ENCODE measurements at places on chromosomes 6 and 20.

DNA sequence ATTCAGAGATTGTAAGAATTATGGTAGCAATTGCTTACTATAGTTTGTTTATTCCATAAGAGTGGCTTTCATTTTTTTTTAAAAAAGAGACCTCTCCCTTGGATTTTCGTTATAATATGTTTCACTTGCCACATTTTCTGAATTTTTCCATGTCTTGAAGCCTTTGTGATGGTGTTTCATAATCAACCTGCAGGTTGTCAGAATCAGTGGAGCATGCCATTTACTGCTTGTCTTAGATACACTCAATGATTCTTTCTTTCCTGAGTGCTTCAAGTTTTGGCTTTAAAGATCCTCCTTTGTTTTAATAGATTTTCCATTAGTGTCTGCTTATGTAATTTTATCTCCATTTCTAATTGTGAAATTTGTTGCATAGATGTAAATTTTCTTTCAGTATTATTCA is 31.2 kb downstream of the KCNQ5 start:
- no peaks in the 10 kb centered on the region for H3K27me3 ChIP-seq
- DNase-seq, result no peak
- no peak overlapping the region for H3K27ac ChIP-seq
- H3K36me3 ChIP-seq, result no peaks in the 10 kb centered on the region
- H3K4me3 ChIP-seq, result no peak overlapping the region
- no peaks in the 10 kb centered on the region for H3K4me1 ChIP-seq

DNA sequence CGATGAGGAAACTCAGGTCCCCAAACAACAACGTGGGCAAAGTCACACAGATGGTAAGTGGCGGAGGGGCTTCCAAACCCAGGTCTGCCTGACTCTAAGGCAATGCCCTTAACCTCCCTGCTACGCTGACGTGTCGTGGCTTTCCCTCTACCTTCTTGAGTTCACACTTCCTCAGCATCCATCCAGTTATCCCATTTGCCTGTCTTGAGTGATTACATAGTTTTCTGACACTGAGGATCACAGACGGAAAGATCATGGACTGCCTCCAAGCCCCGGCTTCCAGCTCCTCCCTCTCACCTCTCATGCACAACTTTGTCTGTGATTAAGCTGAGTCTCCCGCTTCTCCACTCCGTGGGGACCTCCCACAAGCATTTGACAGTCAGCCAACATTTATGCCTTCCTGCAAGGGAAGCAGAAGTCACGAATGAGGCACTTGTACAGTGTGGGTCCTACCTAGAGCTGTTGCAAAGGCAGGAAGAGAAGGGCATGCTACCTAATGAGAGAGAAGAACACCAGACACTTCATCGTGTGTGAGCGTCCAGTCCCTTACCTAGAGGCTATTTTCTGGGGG is 33.8 kb downstream of the TBC1D7 start:
- H3K27ac ChIP-seq, result no peak overlapping the region
- H3K4me3 ChIP-seq, result no peak overlapping the region
- no peaks in the 10 kb centered on the region for H3K4me1 ChIP-seq
- peaks cover 43% of the 10 kb centered on the region for H3K36me3 ChIP-seq
- H3K27me3 ChIP-seq, result no peaks in the 10 kb centered on the region
- peak; percentile 41 for DNase-seq

GRCh38 chr6:96059586-96059985 is 43.8 kb downstream of the FUT9 start:
- DNase-seq, result no peak
- H3K4me1 ChIP-seq, result no peaks in the 10 kb centered on the region
- no peaks in the 10 kb centered on the region for H3K36me3 ChIP-seq
- no peak overlapping the region for H3K4me3 ChIP-seq
- H3K27me3 ChIP-seq, result no peaks in the 10 kb centered on the region
- no peak overlapping the region for H3K27ac ChIP-seq

DNA sequence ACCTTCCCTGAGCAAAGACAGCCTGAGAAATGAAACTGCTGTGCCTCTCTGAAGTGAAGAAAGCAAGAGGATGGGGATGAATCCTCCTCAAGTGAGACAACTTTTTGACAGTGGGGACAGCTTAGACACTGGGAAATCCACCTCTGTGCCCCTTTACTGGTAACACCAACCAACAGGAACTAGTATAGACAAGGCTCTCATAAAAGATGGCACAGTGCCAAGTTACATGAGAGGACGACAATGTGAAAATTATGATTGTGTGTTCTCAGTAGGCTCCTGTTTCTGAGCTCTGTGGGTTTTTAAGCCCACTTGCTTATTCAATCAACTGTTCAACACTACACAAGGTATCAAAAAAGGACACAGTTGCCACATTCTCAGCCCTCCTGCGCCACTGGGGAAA is 41.6 kb upstream of the LYRM2 start:
- H3K36me3 ChIP-seq, result peaks cover 97% of the 10 kb centered on the region
- H3K27ac ChIP-seq, result no peak overlapping the region
- no peak overlapping the region for H3K4me3 ChIP-seq
- no peaks in the 10 kb centered on the region for H3K4me1 ChIP-seq
- H3K27me3 ChIP-seq, result no peaks in the 10 kb centered on the region

- peaks cover 7% of the 10 kb centered on the region for H3K4me1 ChIP-seq
- no peaks in the 10 kb centered on the region for H3K27me3 ChIP-seq
- no peak overlapping the region for H3K27ac ChIP-seq
- H3K36me3 ChIP-seq, result no peaks in the 10 kb centered on the region
- peak; percentile 61 for DNase-seq
These were observed 13.5 kb upstream of the SNRPC start for GRCh38 chr6:34743625-34744293.

- H3K27ac ChIP-seq, result no peak overlapping the region
- no peaks in the 10 kb centered on the region for H3K4me1 ChIP-seq
- DNase-seq, result no peak
- H3K36me3 ChIP-seq, result no peaks in the 10 kb centered on the region
These were observed 39.1 kb upstream of the PAK5 start for GRCh38 chr20:9877932-9878495.

- no peak for DNase-seq
- H3K27ac ChIP-seq, result no peak overlapping the region
- peaks cover 28% of the 10 kb centered on the region for H3K4me1 ChIP-seq
- H3K36me3 ChIP-seq, result no peaks in the 10 kb centered on the region
- no peaks in the 10 kb centered on the region for H3K27me3 ChIP-seq
These were observed 33.9 kb upstream of the DSP start for GRCh38 chr6:7507600-7507999.

- H3K4me3 ChIP-seq, result no peak overlapping the region
- no peaks in the 10 kb centered on the region for H3K36me3 ChIP-seq
- H3K4me1 ChIP-seq, result no peaks in the 10 kb centered on the region
- H3K27ac ChIP-seq, result no peak overlapping the region
- no peaks in the 10 kb centered on the region for H3K27me3 ChIP-seq
- DNase-seq, result no peak
These were observed 350.5 kb downstream of the CDC5L start for GRCh38 chr6:44737829-44738528.

DNA sequence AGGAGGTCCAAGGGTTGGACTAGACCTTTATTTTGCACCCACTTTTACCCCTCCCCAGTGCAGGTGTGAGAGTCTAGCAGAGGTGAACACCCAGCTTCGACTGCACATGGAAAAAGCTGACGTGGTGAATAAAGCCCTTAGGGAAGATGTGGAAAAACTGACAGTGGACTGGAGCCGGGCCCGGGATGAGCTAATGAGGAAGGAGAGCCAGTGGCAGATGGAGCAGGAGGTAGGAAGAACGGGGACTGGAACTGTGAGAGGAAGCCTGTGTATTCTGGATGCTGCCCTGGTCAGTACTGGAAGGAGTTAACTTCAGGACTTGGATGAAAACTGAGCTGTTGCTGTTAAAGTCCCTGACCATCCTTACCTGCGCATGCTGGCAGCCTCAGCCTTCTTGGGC is 10.6 kb downstream of the CEP250 start:
- H3K27ac ChIP-seq, result no peak overlapping the region
- H3K27me3 ChIP-seq, result no peaks in the 10 kb centered on the region
- DNase-seq, result no peak
- no peaks in the 10 kb centered on the region for H3K4me1 ChIP-seq

DNA sequence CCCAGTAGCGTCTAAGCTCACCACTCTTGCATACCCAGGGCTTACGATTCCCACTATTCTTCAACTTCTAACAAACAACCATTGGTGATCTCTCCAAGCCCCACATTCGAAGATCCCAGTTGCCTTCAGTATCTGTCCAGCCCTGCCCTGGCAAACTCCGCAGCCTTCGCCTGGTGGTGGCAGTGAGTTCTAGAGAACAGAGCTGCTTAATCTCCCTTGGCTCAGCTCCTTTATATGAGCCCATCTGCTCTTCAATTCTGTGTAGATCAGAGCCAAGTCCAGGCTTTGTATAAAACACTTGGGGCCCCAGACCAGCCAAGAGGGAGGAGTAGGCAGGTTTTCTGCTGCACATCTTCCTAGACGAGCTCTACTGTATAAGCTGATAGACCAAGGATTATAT is 193.3 kb downstream of the PHACTR1 start:
- no peaks in the 10 kb centered on the region for H3K4me1 ChIP-seq
- H3K36me3 ChIP-seq, result no peaks in the 10 kb centered on the region
- H3K27ac ChIP-seq, result no peak overlapping the region
- no peak for DNase-seq
- no peak overlapping the region for H3K4me3 ChIP-seq

- DNase-seq, result no peak
- H3K4me3 ChIP-seq, result no peak overlapping the region
- H3K36me3 ChIP-seq, result no peaks in the 10 kb centered on the region
- H3K27ac ChIP-seq, result no peak overlapping the region
- H3K27me3 ChIP-seq, result no peaks in the 10 kb centered on the region
These were observed 74.8 kb upstream of the BMP2 start for GRCh38 chr20:6692566-6693173.

- peaks cover 41% of the 10 kb centered on the region for H3K36me3 ChIP-seq
- no peaks in the 10 kb centered on the region for H3K27me3 ChIP-seq
- no peak for DNase-seq
- no peak overlapping the region for H3K4me3 ChIP-seq
- H3K27ac ChIP-seq, result no peak overlapping the region
These were observed 143.0 kb upstream of the SLC22A16 start for GRCh38 chr6:110619275-110619908.

- no peaks in the 10 kb centered on the region for H3K4me1 ChIP-seq
- H3K27ac ChIP-seq, result no peak overlapping the region
- no peaks in the 10 kb centered on the region for H3K27me3 ChIP-seq
- H3K36me3 ChIP-seq, result no peaks in the 10 kb centered on the region
These were observed 167.0 kb downstream of the LRFN2 start for GRCh38 chr6:40419946-40420728.

- no peaks in the 10 kb centered on the region for H3K36me3 ChIP-seq
- no peak for DNase-seq
- no peaks in the 10 kb centered on the region for H3K27me3 ChIP-seq
- H3K4me1 ChIP-seq, result no peaks in the 10 kb centered on the region
- H3K27ac ChIP-seq, result no peak overlapping the region
These were observed 5.8 kb upstream of the ME1 start for GRCh38 chr6:83436674-83437073.

DNA sequence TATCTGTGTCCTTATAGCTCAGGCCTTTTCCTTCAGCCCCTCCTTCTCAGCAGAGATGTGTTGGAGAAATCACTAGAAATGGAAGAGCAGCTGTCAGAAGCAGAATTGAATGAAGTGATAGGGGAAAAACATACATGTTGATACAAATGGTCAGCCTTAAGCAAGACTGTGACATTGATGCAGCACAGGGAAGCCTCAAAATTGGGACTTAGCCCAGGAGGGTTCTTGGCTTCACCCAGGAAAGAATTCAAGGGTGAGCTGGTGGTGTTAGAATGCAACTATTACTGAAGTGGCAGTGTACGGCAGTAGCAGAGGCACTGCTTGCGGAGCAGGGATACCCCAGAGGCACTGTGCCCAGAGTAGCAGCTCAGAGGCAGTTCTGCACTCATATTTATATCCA is 8.0 kb upstream of the KIF16B start:
- DNase-seq, result no peak
- no peaks in the 10 kb centered on the region for H3K36me3 ChIP-seq
- peaks cover 18% of the 10 kb centered on the region for H3K4me1 ChIP-seq
- no peak overlapping the region for H3K4me3 ChIP-seq
- H3K27me3 ChIP-seq, result no peaks in the 10 kb centered on the region
- no peak overlapping the region for H3K27ac ChIP-seq

DNA sequence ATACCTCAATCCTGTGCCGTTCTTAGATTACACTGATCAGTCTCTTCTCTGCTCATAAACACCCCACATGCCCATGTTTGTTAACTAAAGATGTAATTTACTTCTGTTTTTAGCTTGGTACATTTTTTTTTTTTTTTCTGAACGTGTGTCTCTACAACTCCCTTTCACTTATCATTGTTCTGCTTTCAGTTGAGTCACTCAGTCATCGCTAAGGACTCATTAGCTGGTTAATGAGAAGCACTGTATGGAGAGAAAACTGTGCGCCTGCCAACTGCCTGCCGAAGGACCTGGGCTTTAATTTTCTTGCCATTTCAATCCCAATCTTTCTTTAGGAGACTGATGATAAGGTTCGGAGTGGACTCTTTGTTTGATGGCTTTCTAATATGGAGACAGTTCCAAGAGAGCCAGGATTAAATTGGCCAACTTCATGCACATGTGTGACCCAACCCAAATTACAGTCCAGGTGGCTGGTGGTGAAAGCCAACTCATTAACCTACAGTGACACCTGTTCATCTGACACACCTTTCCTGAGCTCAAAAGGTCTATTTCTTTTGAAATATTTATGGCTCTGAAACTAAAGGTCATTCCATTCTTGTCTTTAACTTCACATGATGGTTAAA is 334.1 kb downstream of the BCKDHB start:
- no peaks in the 10 kb centered on the region for H3K36me3 ChIP-seq
- H3K4me3 ChIP-seq, result no peak overlapping the region
- H3K4me1 ChIP-seq, result no peaks in the 10 kb centered on the region
- DNase-seq, result no peak

GRCh38 chr6:152048921-152049320 is 241.4 kb downstream of the ESR1 start:
- H3K27ac ChIP-seq, result no peak overlapping the region
- H3K36me3 ChIP-seq, result no peaks in the 10 kb centered on the region
- DNase-seq, result no peak
- H3K4me1 ChIP-seq, result no peaks in the 10 kb centered on the region

DNA sequence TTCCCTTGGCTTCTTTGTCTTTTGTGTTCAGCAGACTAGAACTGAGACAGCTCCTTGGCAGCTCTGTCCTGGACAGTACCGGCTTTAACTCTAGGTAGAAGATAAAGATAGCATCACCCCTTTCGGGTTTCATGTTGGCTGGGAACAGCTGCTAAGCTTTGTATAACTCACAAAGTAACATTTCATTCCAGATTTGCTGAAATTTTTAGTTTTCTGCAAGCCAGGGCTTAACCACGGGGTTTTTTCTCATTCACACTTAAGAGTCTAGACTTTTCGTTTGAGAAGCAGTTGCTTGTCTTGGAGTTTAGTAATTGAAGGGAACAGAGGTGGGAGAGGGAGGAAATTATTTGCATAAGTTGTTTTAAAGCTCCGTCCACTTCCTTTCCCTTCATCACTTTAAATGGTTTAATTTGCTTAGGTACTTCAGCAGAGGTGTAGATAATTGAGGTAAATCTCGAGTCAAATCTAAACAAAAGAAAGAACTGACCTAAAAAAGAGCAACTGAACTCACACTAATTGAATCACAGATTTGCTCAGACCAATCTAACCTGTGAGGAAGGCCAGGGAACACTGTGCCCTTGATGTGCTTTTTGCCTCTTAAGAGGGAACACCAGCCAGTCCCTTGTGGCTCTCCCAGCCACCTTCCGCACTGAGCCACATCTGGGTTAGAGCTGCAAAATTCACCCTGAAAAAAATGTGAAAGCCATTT is 48.3 kb downstream of the RREB1 start:
- no peak overlapping the region for H3K4me3 ChIP-seq
- H3K27ac ChIP-seq, result peak overlapping the region; percentile 35
- H3K27me3 ChIP-seq, result no peaks in the 10 kb centered on the region
- no peaks in the 10 kb centered on the region for H3K36me3 ChIP-seq

GRCh38 chr20:42792052-42792451 is 397.7 kb downstream of the PTPRT start:
- no peak overlapping the region for H3K4me3 ChIP-seq
- no peak overlapping the region for H3K27ac ChIP-seq
- H3K4me1 ChIP-seq, result no peaks in the 10 kb centered on the region
- H3K36me3 ChIP-seq, result no peaks in the 10 kb centered on the region

Measured in suprapubic skin (tissue), 4 donors.